B cell (primary cell): ENCODE measurements at places on chromosomes 6 and 20.

- no peak for DNase-seq
Observed at GRCh38 chr20:53330601-53331140, 263.0 kb downstream of the ZNF217 start.

GRCh38 chr6:12909833-12910232, 193.3 kb downstream of the PHACTR1 start:
- DNase-seq: no peak

GRCh38 chr6:113137426-113137825, 719.7 kb upstream of the MARCKS start:
- no peak for DNase-seq

GRCh38 chr20:57548177-57549058, 12.5 kb upstream of the PCK1 start:
- DNase-seq: no peak

GRCh38 chr6:152705327-152705726, 7.6 kb downstream of the MYCT1 start:
- DNase-seq: no peak

GRCh38 chr20:59515013-59515905, 89.1 kb upstream of the PHACTR3 start:
- no peak for DNase-seq

DNA sequence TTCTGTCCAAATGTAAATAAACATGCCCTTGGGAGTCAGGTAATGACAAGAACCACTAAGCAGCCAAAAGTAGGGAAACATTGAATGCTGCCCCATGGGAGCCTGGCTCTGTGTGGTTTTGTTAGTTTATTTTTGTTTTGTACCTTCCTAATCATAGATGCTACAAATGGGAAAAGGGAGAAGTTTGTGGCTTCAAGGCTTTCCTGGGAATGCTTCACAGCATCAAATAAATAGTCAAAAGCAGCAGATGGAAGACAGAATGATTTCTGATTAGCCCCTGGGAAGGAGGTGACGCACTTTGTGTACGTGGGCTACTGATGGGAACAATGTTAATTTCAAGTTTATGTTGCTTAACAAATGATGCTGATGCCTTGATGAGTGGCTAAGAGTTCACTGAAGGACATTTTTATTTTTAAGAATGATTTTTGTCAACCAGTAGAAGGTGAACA, 532.7 kb downstream of the BCKDHB start:
- no peak for DNase-seq
